ENCODE measurements at places on chromosomes 1 and 21.
A peak's percentile ranks its signal among the peaks of the same experiment; 100 is the strongest.

DNA sequence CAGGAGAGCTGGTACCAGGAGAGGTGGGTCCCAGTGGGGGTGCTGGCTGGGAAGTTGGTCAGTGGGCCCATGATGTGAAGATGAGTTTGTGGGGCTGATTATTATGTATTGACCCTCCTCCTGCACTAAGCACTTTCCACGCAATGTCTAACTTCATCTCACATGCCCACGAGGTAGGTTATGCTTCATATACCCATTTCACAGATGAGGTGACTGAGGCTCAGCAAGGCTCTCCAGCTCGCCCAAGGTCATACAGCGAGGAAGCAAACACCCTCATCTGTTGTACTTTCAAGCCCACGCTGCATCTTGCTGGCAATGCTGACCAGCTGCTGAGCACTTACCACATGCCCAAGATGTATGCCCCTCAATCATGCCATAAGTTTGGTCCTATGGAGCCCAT is 175.8 kb downstream of the GRIK3 start:
- DNase-seq: no peak

GRCh38 chr1:239879321-239880170 is 212.1 kb upstream of the FMN2 start:
- no peak for DNase-seq

- DNase-seq: no peak
Measured at GRCh38 chr1:179298952-179299351, 5.4 kb downstream of the SOAT1 start.

- no peak for DNase-seq
Measured at GRCh38 chr1:107683191-107683657, 281.8 kb downstream of the VAV3 start.

- DNase-seq: no peak
Measured at GRCh38 chr1:41850029-41850428, 68.7 kb downstream of the HIVEP3 start.

DNA sequence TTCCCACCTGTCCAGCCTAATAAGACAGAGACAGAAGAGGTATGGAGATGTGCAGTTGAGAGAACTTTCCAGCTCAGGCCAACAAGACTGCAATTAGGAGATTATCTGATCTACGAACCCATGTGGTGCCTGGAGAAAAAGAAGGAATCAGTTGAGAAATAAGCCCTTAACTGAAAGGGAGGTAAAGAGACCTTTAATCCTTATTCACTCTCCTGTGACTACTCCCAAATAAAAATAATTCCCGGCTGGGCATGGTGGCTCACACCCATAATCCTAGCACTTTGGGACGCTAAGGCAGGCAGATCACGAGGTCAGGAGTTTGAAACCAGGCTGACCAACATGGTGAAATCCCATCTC is 31.9 kb upstream of the SARS1 start:
- no peak for DNase-seq

GRCh38 chr1:15128520-15129313 is 24.8 kb upstream of the TMEM51 start:
- DNase-seq: peak; percentile 21

DNA sequence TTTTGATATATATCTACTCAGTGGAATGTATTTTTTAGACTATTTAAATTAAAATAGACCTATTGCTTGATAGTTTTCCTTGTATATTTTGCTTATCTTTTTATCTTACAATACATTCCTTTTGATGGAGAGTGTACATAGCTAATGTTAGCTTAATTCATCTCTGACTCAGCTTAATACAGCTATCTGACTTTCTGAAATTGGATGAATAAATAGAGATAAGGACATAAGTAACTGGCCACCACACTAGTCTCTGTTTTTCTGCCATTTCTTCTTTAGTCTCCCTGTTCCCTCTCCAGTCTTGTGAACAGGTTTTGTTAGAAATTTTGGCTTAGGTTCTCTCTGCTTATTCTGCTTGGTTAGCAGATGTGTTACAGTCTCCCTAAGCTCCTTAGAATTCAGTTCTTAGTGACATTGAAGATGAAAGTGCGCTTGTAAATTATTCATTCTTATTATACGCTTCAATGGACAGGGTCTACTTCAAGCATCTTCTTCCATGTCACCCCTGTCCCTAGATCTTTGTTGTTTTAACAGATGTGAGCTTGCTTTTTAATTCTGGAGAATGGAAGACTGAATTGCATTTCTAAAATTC is 59.6 kb downstream of the XPR1 start:
- DNase-seq: no peak

GRCh38 chr1:48600182-48600581 is 128.2 kb upstream of the SPATA6 start:
- no peak for DNase-seq

GRCh38 chr1:163459539-163459938 is 137.8 kb downstream of the NUF2 start:
- DNase-seq: no peak

DNA sequence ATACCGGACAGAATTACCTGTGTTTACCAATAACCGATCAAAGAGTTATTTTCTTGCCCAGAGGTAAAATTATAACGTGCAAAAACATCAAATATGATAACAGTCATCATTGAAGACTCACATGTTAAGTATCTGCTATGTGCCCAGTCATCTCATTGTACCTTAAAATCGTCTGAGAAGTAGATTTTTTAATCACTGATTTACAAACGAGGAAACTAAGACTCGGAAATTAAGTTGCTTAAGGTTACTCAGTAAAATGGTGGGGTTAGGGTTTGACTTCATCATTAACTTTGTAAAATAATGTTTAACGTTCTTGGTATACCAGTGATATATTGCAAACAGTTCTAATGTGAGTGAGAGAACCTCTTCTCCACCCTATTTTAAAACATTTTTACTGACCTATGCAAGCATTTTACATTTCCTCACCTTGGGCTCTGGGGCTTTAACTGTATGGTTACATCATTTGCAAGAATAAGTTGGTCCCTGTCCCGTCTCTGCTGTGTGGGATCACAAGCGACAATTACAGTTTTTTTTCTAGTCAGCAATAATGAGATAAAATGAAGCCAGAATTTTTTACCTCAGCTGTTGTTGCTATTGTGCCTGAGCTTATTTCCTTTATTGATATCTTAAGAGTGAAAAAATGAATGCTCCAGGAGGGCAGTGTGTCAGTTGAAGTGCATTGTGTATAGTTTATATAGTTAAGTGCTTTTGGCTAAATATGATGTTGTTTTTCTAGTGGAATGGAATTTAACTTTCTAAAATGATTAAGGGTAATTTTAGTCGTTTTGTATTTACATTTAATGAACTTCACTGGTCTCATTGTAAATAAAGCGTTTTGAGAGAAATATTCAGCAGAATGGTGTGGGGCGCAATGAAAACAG is 2.7 kb downstream of the RPRD2 start:
- DNase-seq: no peak

- DNase-seq: peak; percentile 96
Measured at GRCh38 chr1:8259498-8260290, 58.2 kb upstream of the SLC45A1 start.

GRCh38 chr1:31228986-31229385 is 10.7 kb downstream of the NKAIN1 start:
- DNase-seq: no peak

- DNase-seq: no peak
Measured at GRCh38 chr1:19462781-19463503, 22.4 kb downstream of the CAPZB start.

- DNase-seq: no peak
Measured at GRCh38 chr1:19512545-19512944, 27.2 kb upstream of the CAPZB start.

GRCh38 chr1:169680377-169681019 is 30.9 kb downstream of the SELL start:
- no peak for DNase-seq

GRCh38 chr1:116309090-116309870 is 63.8 kb upstream of the ATP1A1 start:
- DNase-seq: peak; percentile 96
